ENCODE measurements at places on chromosomes 6 and 20.

GRCh38 chr20:45991616-45992015, 17.1 kb upstream of the MMP9 start:
- no peak for DNase-seq

GRCh38 chr20:39188266-39188765, 226.2 kb downstream of the DHX35 start:
- DNase-seq: no peak

- DNase-seq: no peak
Measured at GRCh38 chr6:154258064-154258757, 98.4 kb downstream of the IPCEF1 start.

DNA sequence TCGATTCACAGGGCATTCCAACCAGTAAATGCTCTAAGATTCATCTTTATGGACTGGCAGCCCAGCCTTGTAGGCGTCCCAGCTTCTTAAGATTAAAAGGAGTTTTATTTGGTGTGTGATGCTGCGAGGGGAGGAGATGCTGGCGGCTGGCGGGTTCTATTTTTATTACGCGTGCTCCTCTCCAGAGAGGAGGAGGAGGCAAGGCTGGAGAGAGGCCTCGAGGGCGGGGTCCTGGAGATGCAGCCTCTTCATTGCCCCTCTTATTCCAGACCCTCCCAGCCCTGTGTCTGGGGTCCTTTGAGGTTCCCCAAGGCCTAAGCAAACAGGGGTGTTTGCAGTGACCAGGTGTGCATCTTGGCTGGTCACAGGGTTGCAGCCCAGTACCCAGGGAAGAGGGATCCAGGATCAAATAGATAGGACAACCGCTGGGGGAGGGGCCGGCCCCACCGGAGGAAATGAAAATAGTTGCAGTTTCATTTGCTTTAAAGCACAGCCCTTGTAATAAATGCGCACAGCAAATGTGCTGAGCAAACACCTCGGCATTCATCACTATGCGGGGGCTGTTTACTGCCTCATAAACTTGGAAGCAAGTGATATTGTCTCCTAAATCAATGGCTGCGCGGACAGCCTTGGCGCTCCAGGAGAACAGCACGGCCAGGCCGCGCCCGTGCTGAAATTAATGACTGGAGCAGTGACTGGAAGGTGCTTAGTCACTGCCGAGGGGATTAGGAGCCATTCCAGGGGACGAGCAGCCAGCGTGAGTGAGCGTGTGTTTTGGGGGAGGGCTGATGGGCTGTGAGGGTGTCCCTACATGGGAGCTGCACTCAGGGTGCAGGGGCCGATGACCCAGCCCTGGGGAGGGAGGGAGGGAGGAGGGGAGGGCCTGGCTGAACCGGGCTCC, 83.0 kb downstream of the TMEM242 start:
- DNase-seq: no peak

GRCh38 chr6:151962246-151962846, 154.9 kb downstream of the ESR1 start:
- no peak for DNase-seq

DNA sequence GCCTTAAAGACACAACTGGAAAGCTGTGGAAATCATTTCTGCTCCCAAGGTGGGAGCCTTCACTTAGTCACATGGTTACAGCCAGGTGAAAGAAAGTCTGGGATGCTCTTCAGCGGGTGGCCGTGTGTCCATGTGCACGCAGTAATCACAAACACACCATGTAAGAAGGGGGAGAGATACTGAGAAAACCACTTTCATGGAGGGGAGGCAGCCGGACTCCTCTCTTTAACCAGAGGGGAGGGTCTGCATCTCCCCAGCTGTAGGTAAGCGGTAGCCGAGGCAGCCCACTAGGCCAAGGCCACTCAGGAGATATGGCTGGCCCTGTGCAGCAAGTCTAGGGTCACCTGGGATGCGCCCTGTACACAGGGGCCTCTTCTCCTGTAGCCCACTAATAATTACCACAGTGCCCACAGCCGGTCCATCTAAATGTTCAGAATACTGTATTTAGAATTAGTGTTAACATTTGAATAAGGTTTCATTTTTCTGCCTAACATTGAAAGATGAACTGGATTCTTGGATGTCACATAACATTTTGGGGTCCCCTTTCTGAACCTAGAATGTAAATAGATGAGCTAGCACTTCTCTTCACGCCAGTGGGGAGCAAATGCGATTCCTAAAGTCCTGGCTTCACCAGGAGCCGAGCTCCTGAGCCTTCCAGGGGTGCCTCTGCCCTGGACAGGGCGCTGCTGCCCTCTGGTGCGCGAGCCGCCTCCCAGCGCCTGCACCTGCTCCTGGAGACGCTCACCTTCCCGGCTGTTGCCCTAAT, 15.9 kb downstream of the GPR31 start:
- peak; percentile 57 for DNase-seq

DNA sequence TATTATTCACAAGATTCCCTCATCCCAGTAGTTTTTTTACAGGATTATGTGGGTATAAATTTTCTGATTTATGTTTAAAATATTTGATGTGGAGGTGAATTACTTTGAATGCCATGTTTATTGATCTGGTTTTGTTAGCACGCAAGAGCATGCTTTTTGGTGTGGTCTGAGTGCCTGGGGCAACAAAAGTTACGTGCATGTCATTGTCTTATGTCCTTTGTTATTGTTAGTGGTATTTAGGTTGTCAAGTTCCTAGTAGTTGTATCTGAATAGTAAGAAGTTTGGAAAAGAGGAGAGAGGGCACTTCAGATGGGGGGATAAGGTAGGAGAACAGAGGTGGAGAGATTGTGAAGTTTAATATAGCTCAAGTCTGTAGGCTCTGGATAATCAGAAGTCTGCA, 95.0 kb downstream of the ATRN start:
- DNase-seq: no peak

DNA sequence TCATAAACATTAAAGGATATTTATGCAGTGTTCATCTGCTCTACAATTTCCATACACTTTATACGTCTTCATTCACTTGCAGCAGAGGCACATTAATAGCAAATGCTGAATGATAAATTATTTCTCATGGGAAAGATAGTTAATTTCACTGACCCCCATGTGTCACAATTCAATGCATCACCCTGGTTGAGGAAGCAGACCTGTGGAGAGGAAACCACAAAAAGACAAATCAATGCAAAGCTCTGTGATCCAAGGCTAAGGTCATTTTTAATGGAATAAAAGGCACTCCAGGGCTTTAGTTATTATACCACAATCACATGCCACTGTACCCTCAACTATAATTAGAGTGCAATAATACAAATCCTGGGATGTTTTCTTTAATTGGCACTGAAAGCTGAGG, 40.3 kb upstream of the TENT5A start:
- no peak for DNase-seq

- no peak for DNase-seq
Measured at GRCh38 chr20:22341508-22341907, 242.9 kb downstream of the FOXA2 start.

DNA sequence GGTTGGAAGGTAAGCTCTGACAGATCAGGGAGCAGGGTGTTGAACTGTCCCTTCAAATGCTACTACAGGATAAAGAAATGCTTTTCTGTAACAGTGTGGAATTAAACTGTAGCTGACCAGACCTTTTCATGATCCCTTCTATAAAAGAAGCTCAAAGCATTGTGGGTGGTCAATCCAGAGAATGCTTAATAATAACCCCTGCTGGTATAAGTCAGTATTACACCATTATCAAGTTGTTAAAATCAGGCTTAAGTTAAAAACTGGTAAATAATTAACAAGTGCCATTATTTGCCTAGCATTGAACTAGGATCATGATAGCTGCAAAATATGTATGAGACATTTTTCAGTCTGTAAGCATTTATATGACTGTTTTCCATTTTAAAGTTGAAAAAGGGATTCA, 468.9 kb downstream of the PKHD1 start:
- DNase-seq: no peak

GRCh38 chr6:121615493-121615892, 180.0 kb downstream of the GJA1 start:
- DNase-seq: no peak

GRCh38 chr6:124962639-124963415, 590 bp downstream of the RNF217 start:
- no peak for DNase-seq

GRCh38 chr6:39558591-39559190, 166.5 kb downstream of the KIF6 start:
- no peak for DNase-seq

GRCh38 chr6:132865364-132865763, 51.0 kb downstream of the RPS12 start:
- no peak for DNase-seq

DNA sequence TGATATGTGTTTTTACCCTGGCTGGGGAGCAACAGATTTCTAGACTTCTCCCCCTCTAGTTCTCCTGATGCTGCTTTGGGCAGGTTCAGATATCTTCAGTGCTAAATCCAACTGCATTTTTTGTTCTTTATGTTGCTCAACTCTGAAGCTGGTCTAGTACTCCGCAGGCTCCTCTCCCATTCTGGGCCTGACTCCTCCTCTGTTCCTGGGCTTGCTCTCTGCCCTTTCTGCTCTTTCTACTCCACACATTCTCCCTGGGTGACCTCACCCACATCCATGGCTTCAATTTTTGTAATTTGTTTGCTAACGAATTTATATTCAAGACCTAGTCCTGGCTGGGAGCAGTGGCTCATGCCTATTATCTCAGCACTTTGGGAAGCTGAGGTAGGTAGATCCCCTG, 6.4 kb downstream of the FYN start:
- DNase-seq: no peak

DNA sequence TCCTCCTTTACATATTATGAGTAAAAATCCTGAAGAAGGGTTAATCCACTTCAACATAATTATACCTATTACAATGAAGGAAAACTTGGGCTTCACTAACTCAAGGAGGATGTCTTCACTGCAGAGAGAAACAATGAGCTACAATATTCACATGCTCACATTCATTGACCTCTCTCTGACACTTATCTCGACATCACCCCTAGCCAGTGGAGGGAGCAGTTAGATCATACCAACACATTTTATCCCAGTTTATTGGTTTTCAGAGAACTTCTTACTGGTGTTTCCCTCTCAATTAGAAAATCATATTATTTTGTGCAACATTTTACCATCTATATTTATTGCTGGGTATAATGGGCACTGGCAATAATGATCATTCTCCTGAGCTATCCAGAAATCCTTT, 646.5 kb downstream of the TENT5A start:
- DNase-seq: no peak

DNA sequence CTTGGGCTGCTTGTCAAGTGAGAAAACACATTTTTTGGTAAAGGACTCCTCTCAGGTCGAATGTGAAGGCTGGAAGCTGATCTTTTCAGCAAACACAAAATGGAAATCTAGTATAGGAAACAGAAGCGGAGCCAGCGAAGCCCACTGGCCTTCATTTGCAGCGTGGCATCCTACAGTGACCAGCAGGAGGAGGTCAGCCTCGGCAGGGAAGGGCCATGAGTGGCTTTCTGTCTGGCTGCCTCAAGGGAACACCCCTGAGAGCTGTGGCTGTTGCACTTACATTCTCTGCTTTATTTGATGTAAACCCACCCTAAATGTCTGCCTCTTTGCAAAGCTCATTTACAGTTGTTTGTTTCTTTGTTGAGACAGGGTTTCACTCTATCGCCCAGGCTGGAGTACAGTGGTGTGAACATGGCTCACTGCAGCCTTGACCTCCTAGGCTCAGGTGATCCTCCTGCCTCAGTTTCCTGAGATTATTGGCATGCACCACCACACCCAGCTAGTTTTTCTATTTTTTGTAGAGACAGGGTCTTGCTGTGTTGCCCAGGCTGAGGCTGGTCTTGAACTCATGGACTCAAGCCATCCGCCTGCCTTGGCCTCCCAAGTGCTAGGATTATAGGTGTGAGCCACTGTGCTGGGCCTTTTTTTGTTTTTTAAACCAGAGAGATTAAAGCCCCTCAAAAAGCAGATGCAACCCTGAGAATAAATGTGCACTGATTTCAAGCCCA, 322.0 kb upstream of the SOX4 start:
- DNase-seq: no peak

DNA sequence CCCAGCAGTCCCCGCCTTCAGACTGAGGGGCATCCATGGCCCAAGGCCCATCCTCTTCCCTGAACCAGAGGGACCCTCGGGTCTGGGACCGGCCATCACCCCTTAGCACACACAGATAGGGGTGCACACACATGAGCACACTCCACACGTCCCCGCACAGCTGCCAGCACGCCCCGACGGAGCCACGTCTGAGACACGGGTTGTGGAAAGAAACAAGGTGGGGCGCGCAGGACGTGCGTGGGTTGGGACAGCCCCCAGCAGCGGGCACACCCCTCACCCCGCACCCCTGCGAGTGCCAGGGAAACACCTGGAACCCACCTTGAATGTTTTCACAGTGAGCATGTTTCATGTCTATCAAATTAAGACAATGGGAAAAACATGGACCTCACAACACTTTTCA, 6.4 kb downstream of the GATA5 start:
- no peak for DNase-seq

DNA sequence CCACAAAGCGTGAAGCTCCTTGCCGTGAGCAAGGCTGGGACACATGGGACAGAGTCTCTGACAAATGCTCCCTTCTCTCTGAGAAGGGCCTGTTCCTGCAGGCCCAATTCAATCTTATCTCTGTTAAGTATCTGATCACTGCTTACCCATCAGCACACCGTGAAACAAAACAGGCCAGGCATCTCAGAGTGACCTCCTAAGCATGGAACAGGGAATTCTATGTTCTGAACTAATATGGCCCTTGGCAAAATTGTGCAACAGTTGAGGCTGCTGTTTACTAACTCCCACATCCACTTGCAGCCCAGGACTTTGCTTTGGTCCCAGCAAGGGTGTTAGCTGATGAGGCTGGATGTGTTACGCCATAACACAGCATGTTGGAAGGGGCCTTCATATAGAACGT, 79.2 kb downstream of the GCLC start:
- DNase-seq: no peak

DNA sequence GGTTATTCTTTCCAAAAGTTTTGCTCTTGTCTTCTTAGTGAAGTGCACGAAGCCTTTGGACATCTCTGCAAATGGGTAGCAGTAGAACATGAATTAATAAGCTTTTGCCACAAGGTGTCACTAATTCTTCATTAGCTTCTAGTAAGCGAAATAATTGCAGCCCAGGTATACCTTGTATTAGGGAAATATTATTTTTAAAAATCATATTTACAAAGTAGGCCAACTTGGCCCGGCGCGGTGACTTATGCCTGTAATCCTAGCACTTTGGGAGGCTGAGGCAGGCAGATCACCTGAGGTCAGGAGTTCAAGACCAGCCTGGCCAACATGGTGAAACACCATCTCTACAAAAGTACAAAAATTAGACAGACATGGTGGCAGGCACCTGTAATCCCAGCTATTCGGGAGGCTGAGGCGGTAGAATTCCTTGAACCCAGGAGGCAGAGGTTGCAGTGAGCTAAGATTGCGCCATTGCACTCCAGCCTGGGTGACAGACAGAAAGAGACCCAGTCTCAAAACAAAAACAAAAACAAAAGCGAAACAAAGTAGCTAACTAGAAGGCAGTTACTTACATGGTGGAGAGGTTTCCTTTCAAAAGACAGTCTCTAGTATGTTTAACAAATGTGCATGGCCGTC, 8.8 kb upstream of the RSPH3 start:
- peak; percentile 28 for DNase-seq

DNA sequence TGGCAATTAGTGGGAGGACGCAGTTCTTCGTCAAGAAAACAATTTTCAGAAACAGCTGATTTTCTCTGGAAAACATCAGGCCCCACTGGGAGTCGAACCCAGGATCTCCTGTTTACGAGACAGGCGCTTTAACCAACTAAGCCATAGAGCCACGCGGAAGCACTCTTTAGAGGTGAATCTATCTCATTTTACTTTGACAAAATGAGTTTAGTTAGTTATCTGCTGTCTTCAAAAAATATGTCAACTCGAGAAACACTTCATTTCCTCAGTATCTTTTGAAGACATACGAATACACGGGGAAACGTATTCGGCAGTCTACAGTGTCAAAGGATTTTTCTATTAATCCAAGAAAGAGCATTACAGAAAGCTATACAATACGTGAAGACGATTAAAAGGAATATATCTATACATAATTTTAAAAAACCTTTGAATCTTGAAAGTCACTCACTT, 26.7 kb downstream of the GPX6 start:
- no peak for DNase-seq
